Retina (tissue), 1 donor: ENCODE measurements at places on chromosomes 3 and 15.
A peak's percentile ranks its signal among the peaks of the same experiment; 100 is the strongest.

DNA sequence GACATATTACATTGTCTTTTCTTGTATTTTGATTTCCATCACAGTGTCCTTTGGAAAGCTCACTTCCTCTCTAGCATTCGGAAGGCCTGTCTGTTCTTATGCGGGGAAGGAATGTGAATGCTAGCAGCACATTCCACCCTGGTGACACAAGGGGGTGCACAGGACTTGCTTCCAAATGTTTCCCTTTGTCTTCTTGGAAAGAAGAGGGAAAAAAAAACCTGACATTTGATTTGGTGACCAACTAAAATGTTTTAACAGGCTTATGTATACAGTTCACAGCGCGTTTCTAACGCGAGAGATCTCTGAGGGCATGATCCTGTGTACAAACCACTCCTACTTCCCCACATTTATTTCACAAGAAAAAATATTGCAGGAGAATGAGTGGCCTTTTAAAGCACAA, 107.6 kb upstream of the FXR1 start:
- DNase-seq: peak; percentile 56

DNA sequence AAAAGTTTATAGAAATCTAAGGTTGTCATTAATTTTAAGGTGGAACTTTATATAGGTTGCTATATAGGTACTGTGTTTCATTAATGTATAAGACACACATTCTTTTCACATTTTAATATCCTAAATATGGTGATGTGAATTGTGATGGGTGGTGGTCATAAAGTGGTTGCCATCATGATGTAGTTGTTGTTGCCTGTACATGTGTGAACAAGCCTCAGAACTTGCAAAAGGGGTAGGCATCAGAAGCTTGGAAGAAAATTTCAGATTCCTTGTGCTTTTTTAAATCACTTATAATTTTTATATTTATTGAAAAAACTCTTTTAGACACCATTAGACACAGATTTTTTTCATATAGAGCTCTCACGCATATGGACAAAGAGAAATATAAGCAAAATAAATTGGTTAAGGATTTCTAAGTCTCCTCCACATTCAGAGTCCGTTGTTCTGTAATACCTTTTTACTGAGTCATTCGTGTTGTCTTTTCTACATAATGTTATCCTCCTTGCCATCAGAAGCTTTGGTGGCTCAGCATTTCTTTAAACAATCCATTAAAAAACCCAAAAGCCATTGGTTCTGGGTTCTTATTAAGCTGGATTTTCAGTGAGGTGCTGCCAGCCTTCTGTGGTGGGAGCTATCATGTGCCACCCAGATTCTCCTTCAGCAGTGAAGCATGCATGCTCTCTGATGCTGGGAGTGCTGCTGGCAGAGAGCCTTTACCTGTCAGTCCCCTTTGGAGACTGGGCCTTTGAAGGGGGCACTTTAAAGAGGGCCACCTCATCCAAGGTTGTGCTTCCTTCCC, 140.4 kb upstream of the GALNT15 start:
- DNase-seq: no peak

GRCh38 chr3:98884675-98885371, 16.7 kb downstream of the DCBLD2 start:
- no peak for DNase-seq

DNA sequence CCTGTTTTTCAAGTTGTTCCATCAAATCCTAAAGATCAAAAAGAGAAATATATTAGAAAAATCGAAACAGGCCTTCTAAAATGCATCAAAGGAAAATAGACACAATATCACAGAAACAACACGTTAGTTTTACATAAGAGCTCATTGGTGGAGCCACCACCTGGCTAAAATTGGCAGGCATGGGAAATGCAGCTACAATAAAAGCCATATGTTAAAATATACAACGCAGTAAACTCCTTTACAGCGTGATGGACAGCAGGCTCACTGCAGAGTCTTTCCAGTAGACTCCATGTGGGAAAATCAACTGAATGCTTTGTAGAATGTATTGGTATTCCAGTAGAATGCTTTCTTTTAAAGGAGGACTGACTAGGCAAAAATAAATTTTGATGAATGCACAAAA, 40.9 kb upstream of the MYO5C start:
- DNase-seq: no peak

DNA sequence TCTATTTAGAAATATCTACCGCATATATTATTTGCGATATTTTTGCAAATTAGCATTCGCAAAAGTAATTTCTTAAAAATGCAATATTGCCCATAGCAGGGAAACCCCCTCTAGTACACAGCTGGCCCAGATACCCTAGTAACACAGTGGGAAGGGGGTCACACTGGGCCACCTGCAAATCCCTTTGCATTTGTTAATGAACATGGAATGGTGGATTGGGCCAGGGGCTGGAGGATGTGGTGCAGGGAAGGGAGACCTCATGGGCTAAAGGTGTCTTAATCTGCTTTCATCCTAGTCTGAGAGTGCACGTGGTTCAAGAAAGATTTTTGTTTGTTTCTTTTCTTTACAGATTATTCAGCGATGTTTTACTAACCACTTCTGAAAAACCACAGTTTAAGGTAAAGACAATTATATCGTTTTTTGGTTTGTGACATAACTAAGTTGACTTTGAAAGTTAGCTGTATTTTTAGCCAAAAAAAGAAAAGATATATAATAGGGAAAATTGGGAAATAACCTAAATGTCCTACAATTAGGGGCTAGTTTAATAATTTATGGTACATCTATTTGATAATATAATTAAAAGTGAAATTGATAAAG, 30.0 kb downstream of the PDHB start:
- no peak for DNase-seq

GRCh38 chr3:87132801-87133200, 94.3 kb upstream of the CHMP2B start:
- DNase-seq: no peak

DNA sequence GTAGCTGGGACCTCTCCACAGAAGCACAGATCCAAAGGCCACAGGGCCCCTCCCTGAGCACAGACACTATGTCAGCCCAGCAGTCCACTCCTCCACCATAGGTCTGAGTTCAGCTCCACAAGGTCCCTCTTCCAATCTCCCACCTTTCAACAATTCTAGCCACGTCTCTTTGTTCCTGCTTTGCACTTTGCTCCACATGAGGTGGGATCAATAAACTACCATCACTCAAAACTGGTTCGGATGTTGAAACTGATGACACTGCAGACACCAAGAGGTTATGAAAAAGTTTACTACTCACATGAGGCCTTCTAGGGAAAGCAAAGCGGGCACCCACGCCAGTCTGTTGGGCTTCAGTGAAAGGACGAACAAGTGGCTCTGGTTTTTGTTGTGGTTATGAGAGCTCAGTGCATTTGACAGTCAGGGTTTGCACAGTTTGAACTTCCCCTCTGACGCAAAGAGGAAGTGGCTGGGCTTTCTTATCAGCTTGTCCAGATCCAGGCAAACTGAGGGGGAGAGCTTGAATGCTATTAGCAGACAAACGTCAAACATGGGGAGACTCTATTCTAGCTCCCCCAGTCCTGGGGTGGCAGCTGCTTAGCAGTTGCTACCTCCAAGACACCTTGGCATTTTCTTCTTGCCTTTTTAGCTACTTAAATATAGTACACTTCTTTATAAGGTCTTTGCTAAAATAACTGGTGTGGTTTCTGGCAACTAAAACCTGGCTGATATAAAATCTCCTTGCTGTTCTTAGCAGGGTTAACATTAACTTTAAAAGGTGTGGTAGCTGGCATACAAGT, 37.8 kb downstream of the ZNF445 start:
- no peak for DNase-seq

DNA sequence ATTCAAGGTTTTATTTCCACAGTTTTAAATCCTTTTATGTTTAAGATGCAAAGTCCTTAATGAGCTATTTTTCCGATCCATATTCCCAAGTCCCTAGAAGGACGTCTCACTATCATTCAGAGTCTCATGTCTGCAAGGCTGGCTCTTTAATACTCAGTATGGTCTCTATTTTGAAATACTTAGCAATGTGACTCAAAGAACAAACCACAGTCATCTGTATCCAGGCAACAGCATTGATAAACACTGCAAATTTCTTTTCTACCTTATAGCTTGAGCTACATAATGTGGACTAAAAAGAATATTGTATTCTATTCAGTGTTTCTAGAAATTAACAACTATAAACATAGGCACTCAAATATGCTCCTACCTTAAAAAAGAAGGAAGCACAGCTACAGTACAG, 588.3 kb upstream of the NAALADL2 start:
- DNase-seq: no peak

DNA sequence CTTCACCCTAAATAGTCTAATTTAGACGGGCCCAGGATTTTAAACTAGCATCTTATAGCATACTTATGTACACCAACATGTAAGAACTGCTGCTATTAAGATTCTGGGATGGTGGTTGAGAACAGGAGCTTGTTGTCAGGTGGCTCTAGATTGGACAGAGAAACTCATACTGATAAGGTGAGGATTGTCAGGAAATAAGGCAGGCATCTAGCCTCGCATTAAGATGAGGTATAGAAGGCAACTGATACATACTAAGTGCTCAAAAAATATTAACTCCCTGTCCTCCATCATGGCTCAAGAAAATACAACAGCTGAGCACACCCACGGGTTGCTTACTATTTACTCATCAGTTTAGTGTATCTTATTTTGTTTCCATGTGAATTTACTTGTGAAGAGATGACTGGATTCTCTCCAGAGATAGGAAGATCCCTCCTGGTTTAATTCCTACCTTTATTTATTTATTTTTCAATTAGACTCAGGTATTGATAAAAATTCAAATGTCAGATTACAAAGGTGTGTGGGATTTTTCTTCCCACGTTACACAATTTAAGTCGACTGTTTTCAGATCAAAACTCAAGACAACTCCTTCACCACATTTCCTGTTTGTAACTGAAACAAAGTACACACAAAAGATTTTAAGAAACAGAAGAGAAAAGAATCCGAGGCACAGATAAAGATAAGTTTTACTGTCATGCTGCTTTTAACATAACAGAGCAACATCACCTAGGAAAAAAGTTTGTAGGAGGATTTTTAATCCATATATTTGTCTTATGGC, at the start of gene TRAT1:
Gene TRAT1 (plus strand): TSS at position 664 of the 775 bp plus-strand sequence. CDS start 142 bp downstream, outside the sequence.
- no peak for DNase-seq

- DNase-seq: no peak
Observed at GRCh38 chr15:52731732-52732470, 52.7 kb upstream of the ATOSA start.

DNA sequence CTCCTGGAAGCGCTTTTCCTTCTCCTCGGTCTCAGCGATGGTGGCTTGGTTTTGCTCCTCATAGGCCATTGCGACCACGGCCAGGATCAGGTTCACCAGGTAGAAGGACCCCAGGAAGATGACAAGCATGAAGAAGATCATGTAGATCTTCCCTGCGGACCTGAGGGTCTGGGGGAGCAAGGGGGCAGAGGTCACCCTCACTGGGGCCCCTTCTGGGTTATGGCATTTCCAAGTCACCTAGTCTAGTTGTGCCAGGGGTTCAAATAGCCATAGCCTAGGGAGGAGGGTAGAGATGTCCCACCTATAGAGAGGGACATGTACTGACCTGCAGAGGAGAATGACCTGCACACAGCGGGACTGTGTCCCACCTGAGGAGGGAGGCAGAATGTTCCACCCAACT, 43.5 kb downstream of the SCN5A start:
- DNase-seq: no peak

DNA sequence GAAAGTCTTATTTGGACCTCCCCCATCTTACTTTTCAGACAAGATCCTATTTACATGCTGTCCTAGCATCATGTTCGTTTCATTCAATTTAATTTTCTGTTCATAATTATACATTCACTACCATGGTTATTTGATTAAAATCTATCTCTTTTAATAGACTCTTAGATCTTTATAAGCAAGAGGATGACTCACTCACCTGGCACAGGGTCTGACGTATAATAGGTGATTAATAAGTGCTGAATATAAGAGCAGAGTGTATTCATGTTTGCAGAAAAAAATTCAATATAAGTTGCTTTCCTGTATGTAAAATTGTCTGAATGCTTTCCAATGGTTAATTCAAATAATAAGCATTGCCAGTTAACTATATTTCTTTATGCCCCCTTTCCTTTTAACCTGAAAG, 165.5 kb upstream of the CBLB start:
- DNase-seq: no peak

DNA sequence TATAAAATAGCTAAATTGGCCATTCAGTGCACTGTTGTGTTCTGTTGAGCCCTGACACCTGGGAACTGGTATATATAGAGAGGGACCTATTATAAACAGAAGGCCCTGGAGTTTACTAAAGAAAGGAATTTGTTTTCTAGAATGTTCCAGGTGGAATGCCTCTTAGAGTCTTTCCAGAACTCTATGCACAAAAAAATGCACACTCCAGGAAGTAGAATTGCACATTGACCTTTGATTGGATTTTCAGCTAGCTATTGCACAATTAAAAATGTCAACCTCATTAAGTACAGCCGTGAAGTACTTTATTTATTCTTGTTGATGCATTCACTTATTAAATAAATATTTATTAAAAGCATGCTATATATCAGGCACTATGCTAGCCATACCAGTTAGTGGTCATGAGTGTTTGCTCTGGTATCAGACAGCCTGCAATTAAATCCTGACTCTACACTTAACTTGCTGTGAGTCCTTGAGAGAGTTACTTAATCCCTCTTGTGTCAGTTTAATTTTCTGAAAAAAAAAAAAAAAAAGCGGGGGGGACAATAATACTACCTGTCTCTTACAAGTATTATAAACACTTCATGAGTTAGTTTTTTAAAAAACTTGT, 40.8 kb downstream of the NDUFB4 start:
- DNase-seq: no peak

DNA sequence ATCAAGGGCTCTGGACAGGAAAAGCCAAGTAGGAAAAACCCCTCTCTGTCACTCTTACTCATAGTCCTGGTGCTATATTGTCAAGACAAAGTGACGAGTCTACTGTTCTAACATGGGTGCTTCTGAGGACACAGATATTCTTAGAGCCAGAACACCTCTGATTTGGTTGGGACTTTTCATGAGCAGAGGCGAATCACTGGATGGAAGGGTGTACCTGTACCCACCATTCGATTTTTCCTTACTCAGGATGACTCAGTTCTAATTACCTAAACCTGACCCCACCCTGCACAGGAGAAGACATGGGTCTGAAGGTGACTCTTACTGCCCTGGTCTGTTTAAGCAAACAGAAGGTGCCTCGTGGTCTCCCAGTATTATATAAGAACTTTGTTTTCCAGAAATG, 58.5 kb downstream of the ABCC5 start:
- DNase-seq: no peak

GRCh38 chr3:127816783-127817405, 5.4 kb downstream of the MGLL start:
- DNase-seq: no peak

- peak; percentile 84 for DNase-seq
Observed at GRCh38 chr3:79767194-79767904, 449 bp downstream of the ROBO1 start.

GRCh38 chr3:58670506-58671135, 4.0 kb upstream of the FAM3D start:
- no peak for DNase-seq

DNA sequence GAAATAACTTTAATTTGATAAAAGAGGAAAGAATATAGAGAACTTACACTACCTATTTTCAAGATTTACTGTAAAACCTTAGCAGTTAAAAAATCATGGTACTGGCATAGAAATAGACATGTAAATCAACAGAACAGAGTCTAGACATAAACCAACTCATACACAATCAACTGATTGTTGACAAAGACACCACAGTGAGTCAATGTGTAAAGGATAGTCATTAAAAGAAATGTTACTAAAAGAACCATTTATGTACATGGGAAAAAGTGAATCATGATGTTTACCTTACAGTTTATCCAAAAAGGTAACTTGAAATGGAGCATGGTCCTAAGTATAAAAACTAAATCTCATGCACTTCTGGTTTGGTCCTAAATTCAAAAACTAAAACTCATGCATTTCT, 847.4 kb downstream of the IGSF11 start:
- DNase-seq: no peak
